ENCODE measurements at places on chromosomes 2 and 18. TPM values are rescaled to one million over a fixed set of nuclear protein-coding genes. Genes with fewer than 3 reads are reported as not detected.

The NAT8 gene
- not detected for total RNA-seq

The CYS1 gene
- not detected for total RNA-seq

The COL4A3 gene
- total RNA-seq = not detected

The MYO5B gene
- total RNA-seq = 0.23 TPM

GRCh38 chr18:39635966-39636365 lies 2070.4 kb upstream of the CELF4 start:
- H3K4me3 ChIP-seq = no peak overlapping the region
- H3K4me1 ChIP-seq = no peaks in the 10 kb centered on the region
- no peaks in the 10 kb centered on the region for H3K36me3 ChIP-seq
- DNase-seq = no peak

DNA sequence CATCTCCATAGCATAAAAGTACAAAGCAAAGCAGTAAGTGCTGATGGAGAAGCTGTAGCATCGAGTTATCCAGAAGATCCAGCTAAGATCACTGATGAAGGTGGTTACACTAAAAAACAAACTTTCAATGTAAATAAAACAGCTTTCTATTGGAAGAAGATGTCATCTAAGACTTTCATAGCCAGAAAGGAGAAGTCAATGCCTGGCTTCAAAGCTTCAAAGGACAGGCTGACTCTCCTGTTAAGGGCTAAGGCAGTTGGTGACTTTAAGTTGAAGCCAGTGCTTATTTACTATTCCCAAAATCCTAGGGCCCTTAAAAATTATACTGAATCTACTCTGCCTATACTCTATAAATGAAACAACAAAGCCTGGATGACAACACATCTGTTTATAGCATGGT lies 44.0 kb downstream of the METTL8 start:
- no peaks in the 10 kb centered on the region for H3K27me3 ChIP-seq
- H3K4me1 ChIP-seq = peaks cover 24% of the 10 kb centered on the region
- H3K36me3 ChIP-seq = peaks cover 26% of the 10 kb centered on the region
- H3K27ac ChIP-seq = peak overlapping the region; percentile 60
- H3K4me3 ChIP-seq = no peak overlapping the region
- no peak for DNase-seq

GRCh38 chr18:63559567-63560491 lies 17.7 kb downstream of the SERPINB12 start:
- no peak for DNase-seq
- no peaks in the 10 kb centered on the region for H3K4me1 ChIP-seq
- H3K27ac ChIP-seq = no peak overlapping the region

GRCh38 chr2:142693171-142693950 lies 184.1 kb upstream of the KYNU start:
- no peaks in the 10 kb centered on the region for H3K36me3 ChIP-seq
- H3K4me1 ChIP-seq = no peaks in the 10 kb centered on the region
- H3K27me3 ChIP-seq = no peaks in the 10 kb centered on the region
- no peak for DNase-seq
- H3K27ac ChIP-seq = no peak overlapping the region

- H3K27ac ChIP-seq = no peak overlapping the region
- H3K4me3 ChIP-seq = no peak overlapping the region
- DNase-seq = no peak
- no peaks in the 10 kb centered on the region for H3K4me1 ChIP-seq
These were observed 288.9 kb upstream of the ETAA1 start for GRCh38 chr2:67108231-67108630.

- peaks cover 34% of the 10 kb centered on the region for H3K27me3 ChIP-seq
- peaks cover 8% of the 10 kb centered on the region for H3K4me1 ChIP-seq
- H3K4me3 ChIP-seq = no peak overlapping the region
- no peak for DNase-seq
These were observed 50.0 kb upstream of the TMEM178A start for GRCh38 chr2:39615675-39616074.
